ENCODE measurements at places on chromosomes 13 and 19.

DNA sequence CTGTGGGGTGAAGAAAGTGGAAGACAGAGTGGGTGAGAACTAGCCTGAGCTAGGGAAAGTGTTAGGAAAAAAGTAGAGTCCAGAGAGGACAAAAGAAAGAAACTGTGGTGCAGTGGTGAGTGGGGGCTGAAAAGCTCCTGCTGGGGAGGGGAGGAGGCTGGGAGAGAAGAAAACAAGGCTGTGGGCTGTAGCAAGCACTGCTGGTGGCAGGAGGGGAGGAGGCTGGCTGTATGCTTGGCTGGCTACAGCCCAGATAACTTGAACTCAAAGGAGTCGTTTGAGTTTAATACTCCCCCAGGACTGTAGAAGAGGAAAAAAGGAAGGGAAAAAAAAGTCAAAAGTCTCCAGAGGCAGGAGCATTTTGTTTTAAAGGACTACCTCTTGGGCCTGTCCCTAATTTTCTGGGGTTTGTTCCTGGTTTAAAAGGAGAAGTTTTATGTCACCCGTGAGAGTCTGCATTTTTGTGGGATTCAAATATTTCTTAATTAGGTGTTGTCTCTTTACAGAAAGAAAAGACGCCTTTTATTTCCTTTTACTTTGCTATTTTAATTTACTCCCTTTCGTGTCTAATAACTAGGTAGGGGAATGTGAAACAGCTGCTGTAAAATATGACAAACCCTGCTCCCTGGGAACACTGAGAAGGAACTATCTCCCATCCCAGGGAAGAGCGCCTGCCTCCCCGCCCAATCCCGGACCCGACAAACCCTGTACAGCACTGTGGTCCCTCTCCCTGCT lies 21.7 kb downstream of the ZIC5 start:
- DNase-seq: no peak

GRCh38 chr19:35704218-35704617 lies at the start of gene ZBTB32:
ZBTB32 (plus strand) TSS chr19:35704558; CDS start chr19:35714627, 10,069 bp downstream.
- DNase-seq: peak; percentile 65

- no peak for DNase-seq
Observed at GRCh38 chr13:31722673-31723072, 16.7 kb upstream of the RXFP2 start.

DNA sequence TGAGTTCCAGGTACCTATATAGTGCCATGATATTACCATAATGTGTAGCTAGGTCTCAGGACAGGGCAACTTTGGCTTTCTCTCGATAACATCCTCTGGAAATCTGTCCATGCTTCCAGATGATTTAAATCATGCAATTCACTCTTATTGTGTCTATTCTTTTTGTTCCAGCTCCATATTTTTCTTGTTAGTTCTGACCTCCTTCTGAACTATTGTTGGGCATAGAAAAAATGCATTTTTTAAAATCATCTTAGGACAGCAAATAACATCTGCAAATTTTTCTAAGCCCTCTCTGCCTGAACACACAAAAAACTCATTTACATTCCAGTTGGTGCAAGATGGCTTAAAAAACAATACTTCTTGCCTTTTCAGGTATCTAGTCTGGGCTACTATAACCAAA lies 1561.0 kb upstream of the MIR17HG start:
- no peak for DNase-seq

DNA sequence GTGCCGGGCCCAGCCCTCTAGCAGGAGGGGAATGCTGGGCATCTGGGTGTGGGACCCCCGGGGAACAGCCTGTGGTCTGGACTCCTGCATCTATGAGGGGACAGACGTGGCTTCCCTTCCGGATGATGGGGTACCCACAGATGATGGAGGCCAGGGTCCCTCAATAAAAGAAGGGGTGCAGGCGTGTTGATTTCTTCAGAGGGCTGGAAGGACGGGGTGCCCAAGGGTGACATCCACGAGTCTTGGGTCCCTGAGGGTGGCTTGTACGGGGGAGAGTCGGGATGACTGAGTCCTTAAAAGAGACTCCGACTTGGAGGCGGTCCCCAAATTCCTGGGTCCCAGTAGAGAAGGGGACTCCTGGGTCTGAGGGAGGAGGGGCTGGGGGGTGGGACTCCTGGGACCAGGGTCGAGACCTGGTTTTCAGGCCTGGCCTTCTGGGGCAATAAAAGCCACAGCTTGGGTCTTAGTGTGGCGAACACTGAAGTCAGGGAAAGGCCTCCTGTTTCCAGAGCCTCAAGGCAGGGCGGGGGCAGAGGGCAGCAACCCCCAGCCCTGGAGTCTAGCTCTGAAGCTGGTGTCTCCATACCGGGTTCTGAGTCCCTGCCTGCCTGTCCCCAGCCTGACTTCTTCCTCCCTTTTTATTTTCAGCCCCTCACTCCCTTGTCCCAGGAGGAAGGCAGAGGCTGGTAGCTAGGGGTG lies 459 bp upstream of the GRIN2D start:
- no peak for DNase-seq

- no peak for DNase-seq
Observed at GRCh38 chr19:46475986-46476385, 4.6 kb upstream of the PNMA8A start.

GRCh38 chr13:112144616-112145550 lies 77.9 kb downstream of the SOX1 start:
- DNase-seq: no peak

- DNase-seq: no peak
Observed at GRCh38 chr19:32555786-32556185, 25.2 kb upstream of the PDCD5 start.

DNA sequence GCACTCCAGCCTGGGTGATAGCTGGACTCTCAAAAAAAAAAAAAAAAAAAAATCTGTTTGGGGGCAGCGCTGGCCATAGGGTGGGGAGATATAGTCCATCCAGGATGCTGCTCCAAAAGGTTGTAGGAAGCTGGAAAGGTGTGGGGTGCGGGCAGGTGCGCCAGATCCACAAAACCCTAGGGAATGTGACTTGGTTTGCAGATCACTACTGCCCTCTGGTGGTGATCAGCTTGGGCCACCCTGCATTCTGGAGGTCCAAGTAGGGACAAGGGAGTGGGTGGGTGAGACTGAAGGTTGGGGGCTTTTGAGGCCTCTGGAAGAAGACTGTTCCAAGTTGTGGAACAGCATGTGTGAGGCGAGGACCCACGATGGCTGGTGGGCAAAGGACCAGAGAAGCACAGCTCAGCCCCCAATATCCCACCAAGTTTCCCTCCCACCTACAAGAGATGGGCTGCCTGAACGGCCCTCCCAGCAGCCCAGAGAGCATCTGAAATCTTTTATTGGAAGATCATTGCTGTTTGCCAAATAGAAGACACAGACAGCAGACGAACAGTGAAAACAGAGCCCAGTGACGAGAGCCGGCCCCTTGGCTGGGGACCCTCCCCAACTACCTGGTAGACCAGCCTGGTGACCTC lies 10.4 kb upstream of the TYK2 start:
- DNase-seq: peak; percentile 64

DNA sequence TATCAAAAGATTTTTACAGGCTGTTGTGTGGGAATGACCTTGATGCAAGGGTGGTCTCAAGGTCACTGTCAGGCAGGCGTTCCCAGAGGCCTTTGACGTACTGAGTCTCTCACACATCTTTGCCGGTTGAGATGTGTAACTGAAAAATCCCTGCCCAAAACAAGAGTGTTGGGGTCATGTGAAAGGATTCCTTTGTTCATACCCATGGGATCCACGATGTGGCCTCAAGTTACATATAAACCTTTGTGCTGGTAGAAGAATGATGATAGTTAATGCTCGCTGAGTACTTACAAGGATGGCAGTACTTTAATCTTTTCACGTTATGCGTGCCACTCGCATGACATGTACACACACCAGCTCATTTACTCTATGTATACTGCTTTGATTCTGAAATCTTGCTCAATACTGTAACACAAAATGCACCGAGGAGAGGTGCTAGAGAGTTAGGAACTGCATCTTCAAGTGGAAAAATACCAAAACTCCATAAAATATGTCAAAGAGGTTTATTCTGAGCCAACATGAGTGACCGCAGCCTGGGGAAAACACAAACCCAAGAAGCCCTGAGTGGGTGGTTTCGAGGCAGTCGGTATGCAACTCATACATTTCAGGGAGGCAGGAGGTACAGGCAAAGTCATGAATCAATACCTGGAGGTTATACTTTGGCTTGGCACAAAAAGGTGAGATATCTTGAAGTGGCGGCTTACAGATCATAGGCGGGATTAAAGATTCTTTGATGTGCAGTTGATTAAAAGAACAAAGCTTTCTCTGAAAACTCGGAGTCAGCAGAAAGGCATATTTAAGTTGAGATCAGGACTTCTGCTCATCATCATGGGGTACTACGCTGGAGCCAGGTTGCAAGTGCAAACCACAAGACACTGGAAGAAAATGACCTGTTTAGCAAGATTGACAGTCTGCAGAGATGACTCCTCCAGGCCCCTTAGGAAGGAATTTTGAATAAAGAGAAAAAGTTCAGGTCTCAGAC lies 87.4 kb upstream of the ARHGEF7 start:
- DNase-seq: peak; percentile 41

- no peak for DNase-seq
Observed at GRCh38 chr19:5292453-5292821, 48.2 kb downstream of the PTPRS start.

DNA sequence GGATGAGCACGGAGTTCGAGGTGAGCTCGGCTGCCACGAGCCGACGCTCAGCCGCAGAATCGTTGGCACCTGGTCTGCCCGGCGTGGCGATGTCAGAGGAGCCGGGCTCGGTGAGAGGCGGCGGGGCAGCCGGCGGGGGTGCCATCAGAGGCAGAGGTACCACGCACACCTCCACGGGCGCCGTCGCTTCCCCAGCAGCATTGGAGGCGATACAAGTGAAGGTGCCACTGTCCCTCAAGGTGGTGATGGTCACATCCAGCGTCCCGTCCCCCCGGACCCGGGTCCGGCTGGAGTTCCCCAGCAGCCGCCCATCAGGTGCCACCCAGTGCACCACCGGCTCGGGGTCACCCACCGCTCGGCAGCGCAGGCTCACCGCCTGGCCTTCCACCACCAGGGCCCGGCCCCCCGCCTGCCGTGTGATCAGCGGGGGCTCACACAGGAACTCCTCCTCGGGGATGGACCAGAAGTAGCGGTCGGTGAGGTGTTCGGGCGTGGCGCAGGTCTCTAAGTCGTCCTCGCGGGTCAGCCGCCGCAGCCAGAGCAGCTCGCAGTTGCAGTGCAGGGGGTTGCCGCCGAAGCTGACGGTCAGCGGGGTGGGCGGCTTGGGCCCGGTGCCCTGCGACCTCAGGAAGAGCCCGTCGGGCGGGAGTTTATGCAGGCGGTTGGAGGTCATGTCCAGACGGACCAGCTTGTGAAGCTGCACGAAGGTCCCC lies 6.5 kb downstream of the LRFN1 start:
- no peak for DNase-seq

DNA sequence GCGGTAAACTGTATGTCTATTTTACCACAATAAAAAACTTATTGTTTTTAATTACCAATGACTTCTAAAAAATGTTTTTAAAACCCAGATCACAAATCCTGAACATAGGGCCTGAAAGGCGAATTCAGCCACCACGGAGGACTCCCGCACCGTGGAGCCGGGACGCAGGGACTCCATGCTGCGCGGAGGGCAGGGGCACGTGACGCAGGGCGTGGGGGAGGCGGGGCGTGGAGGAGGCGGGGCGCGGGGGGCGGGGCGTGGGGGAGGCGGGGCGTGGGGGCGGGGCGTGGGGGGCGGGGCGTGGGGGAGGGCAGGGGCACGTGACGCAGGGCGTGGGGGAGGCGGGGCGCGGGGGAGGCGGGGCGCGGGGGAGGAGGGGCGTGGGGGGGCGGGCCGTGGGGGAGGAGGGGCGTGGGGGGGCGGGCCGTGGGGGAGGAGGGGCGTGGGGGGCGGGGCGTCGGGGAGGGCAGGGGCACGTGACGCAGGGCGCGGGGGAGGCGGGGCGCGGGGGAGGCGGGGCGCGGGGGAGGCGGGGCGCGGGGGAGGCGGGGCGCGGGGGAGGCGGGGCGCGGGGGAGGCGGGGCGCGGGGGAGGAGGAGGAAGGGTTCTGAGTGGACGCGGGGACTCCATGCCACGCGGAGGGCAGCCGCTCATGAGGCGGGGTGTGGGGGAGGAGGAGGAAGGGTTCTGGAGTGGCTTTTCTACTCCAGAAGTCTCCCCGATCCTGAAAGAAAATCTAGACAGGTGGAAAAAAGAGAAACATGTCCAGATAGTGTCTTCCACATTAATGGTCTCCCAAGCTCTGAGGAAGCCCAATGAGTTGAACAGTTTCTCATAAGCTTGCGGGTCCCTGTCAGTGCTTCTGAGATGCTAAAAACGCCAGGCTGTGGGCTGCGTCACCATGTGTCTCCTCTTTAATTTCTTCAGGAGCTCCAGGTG lies 4.4 kb upstream of the PROZ start:
- peak; percentile 62 for DNase-seq

DNA sequence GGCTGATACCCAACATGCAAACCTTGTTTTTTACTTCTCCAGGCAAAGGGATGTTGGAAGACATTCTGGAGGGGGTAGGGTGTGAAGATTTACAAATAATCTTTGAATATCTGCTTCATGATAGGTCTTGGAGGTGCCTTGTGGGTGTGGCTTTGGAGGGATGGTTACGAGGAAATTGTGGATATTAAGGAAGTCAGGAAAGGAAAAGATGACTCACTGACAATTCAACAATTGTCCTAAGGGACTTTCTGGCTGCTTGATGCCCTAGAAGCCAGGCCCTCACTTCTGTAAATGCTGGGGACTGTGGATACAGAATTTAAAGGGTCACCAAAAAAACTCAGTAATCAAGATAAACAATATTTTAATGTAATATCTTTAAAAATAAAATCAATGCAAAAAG lies 37.4 kb upstream of the ZNF527 start:
- DNase-seq: no peak

DNA sequence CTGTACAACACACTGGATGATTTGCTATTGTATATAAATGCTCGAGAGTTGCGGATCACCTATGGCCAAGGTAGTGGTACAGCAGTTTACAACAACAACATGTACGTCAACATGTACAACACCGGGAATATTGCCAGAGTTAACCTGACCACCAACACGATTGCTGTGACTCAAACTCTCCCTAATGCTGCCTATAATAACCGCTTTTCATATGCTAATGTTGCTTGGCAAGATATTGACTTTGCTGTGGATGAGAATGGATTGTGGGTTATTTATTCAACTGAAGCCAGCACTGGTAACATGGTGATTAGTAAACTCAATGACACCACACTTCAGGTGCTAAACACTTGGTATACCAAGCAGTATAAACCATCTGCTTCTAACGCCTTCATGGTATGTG lies 21.5 kb downstream of the OLFM4 start:
- no peak for DNase-seq

Measured in amniotic epithelial cell (primary cell).